ENCODE measurements at places on chromosomes 4 and X.
A peak's percentile ranks its signal among the peaks of the same experiment; 100 is the strongest.

GRCh38 chr4:176789955-176790354 is 2.8 kb downstream of the VEGFC start:
- peak; percentile 44 for DNase-seq

DNA sequence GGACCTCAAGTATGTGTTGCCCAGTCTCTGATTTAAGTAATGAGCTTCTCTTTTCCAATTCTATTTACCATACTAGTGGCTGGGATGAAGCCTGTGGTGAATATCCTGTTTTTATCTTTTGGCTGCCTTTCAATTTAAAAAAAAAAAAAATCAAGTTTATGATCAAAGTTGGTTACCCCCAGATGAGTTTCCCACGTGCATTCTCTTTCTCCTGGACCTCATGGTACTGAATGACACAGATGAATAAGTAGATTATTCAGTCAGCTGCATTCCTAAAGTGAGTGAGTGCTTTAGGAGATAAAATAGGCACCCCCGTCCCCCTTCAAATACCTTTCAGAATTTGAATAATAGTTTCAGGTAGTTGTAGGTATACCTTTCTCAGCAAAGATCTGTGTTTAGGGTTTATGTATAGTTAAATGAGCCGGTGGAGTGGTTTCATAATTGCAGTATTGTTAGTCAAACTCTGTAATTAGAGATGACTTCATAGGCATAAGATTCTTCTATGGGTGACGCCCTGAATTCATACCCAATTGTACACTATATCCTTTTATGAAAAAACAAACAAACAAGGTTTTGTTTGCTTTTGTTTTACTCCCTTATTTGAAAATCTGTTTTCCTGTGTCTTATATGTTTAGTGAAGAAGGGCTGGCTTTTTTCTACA is 41.9 kb downstream of the PLS3 start:
- no peak for DNase-seq

- no peak for DNase-seq
Measured at GRCh38 chrX:23610495-23610894, 56.8 kb upstream of the PRDX4 start.

DNA sequence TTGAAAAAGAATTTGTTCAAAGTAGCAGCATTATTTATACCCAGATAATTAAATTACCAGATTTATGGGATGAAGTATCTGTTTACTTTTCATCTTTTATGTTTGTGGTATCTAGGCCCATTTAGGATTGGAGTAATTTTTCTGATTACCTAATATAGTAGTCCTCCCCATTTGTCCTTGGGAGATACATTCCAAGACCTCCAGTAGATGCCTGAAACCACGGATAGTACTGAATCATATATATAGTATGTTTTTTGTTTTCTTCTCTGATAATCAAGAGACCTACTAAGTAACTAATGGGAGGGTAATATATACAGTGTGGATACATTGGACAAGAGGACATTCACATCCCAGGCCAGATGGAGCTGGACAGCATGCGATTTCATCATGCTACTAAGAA is 30.7 kb upstream of the PTPN13 start:
- no peak for DNase-seq

DNA sequence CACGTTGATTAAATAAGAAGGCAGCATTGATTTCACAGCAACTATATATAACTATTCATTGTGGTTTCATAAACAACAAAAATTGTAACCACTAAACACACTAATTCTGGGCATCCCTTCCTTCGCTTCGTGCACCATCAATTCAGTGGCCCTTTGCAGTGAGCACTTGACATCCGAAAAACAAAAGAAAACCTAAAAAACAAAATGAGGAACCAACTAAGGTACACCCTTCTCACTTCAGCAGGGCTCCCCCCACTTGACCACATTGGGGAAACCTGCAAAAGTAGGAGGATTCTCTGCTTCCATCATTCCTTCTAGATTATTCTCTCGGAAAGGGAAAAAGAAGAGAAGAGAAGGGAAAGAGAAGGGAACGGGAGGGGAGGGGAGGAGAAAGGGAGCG is 28.3 kb downstream of the NBDY start:
- no peak for DNase-seq

- DNase-seq, result no peak
Measured at GRCh38 chr4:123092586-123092985, 170.2 kb upstream of the NUDT6 start.

DNA sequence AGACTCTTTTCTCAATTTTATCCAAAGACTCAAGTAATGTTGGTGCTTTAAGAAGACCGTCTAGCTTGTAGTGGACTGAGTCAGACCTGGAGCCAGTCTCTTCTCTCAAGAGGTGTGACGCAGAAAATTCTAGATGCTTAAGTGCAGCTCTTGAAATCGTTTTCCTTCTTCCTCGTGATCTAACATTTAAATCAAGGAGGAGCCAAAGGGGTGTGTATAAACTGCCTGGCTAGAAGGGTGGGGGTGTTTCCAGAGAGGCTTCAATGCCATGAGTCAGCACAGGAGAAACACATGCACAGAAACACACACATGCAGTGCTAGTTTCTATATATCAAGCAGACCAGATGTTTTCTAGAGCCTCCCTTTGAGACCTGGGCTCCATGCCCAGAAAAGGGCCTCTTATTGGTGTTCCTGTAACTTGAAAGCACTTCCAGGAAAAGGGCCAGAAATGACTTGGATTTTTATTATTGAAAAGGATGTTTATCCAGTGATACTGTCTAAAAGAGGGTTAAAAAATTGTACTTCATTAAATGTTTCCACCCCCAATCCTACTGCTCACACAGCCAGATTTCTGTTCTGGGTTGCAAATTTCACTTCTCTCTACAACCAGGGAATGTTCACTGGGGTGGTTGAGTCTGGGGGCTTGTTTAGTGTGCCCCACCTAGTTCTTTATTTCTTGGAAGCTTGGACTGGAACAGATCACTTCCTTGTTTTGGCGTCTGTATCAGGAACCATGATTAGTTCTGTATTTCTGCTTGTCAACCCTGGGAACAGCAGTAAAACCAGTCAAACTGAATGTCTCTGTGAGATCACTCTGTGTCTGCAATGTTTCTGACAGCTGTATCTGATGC is at the start of gene CLIC2:
Gene CLIC2, minus strand, starts transcription at position 129 of the 851 bp plus-strand sequence. CDS start 187 bp downstream, outside the sequence.
- peak; percentile 98 for DNase-seq

- no peak for DNase-seq
Measured at GRCh38 chrX:29926056-29926455, 289.3 kb upstream of the MAGEB2 start.

GRCh38 chrX:108442901-108443464 is 3.3 kb downstream of the COL4A5 start:
- DNase-seq, result no peak

- DNase-seq, result no peak
Measured at GRCh38 chr4:182434720-182435119, 191.5 kb downstream of the TENM3 start.

- no peak for DNase-seq
Measured at GRCh38 chr4:36446275-36446674, 164.9 kb downstream of the DTHD1 start.

DNA sequence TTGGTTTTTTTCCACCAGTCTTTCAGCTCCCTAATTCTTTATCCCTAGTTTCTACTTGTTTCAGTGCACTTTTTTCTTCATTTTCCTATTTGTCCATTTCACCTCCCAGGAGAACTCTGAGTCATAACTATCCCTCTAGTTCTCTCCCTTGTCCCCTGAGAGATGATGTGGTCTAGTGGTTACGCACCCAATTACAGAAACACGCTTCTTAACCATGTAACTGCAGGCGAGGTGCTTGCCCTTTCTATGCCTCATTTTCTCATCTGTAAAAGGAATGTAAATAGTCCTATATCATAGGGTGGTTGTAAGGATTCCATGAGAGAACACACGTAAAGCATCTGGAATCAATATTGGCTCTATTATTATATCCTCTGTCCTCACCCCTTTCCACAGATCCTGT is 8.8 kb upstream of the GRPR start:
- no peak for DNase-seq

DNA sequence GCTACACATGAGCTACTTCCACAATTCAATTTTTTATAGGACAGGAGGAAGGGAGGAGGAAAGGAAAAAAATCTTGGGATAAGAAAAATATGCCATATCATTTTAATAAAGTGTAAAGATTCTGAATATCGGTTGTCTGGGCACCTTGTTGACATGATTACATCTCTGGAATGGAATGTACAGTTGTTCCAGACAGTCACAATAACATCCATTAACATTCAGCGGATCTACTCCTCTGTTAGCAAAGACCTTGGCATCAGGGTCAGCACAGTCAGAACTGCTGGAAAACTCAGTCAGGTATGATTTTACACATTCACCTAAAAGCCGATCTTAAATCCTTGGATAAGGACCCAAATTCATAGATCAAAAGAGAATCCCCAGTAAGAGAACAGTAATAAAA is 85.4 kb upstream of the ARMCX2 start:
- DNase-seq, result no peak

DNA sequence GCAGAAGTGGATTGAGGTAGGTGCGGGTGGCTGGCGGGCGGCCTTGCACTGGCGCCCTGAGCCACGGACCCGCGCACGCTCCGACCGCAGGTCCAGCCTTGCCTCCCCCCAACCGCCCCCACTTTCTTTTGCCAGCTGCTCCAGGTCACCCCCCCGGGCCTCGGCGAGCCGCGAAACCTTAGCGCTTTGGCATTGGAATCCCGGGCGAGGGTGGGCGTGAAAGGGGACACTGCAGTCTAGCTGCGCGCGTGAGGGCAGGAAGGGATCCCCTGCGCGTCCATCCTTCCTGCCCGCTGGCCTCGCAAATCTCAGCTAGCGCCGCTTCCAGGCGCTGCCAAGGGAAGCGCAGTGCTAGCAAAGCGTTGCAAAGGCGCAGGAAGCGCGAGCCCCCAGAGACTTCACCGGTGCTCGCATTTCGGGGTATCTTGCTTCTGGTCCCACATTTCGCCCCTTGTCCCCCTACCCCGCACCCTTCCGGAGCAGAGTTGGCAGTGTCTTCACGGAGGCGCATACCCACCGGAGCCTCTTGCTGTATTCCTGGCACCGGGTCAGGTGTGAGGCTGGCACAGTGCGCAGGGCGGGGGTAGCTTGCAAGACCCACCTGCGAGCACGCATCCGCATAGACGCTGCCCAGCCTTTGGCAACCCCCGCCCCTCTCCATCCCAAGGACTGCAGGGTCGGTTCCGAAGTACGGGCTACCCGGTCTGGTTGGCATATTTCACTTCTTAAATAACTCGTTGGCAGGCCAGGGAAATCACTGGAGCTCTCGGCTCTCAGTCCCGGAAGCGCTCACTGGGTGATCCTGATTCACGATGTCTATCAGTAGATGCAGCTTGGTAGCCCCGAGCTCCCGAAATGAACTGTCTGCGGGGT is 104.4 kb downstream of the UCHL1 start:
- no peak for DNase-seq

GRCh38 chr4:172899861-172900260 is 268.8 kb upstream of the GALNT7 start:
- no peak for DNase-seq
